Epithelial cell of prostate (primary cell): ENCODE measurements at places on chromosomes 6 and 20.

DNA sequence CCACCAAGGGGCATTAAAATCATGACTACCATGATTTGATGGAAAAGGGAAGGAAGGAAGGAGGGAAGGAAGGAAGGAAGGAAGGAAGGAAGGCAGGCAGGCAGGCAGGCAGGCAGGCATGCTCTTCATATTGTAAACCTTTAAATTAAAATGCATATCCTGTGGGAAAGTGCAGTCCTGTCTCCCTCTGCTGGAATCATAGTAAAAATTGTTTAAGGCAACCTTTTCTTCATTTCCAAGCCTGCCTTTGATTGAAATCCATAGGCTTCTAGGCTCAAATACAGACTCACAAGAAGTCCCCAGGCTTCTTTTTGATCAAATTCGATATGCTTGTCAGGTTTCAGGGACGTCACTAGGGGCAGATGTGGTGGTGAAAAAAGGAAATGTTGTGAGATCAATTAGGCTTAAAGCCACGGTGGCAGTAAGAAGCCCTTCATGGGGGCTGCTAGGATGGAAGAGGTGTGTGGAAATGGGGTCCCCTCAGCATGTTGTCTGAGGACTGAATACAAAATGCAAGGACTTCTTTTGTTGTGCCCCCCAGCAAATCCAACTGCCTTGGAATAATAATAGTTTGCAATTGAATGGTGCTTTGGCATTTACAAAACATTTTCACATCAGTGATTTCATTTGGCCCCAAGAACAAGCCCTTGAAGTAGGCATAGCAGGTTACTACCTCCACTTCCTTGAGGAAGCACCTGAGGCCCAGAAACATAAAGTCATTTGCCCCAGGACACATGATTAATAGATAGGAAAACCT lies 25.6 kb upstream of the GABRR1 start:
- no peak for DNase-seq

DNA sequence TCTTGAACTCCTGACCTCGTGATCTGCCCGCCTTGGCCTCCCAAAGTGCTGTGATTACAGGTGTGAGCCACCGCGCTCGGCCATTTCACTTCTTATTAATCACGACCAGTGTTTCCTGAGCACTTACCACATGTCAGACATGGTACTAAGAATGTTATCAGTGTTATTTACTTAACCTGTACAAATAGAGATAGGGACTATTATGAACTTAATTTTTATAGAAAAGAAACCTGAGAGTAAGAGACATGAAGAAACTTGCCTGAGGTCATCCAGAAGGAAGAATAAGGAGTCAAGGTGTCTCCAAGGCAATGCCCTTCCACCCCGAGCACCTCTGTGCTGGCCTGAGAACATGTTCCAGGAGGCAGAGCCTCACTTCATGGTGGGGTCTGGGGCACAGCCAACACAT lies 29.3 kb upstream of the EZR start:
- DNase-seq = no peak

GRCh38 chr6:127539272-127539671 lies 20.1 kb upstream of the MTCL3 start:
- no peak for DNase-seq

DNA sequence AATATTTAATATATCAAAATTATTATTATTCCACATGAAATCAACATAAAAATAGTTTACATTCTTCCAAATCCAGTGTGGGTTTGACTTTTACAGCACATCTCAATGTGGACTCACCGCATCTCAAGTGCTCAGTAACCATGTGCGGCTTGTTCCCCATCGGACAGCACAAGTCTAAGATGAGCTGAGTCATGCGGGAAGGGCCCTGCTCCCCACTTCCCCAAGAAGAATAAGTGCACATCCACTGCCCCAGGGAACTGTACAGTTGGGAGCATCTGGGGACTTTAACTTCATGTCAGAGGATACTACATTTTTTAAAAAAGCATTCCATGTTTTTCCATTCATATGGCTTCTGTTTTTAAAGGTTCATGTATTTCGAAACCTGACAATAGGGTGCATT lies 325.6 kb downstream of the BTBD3 start:
- DNase-seq = no peak

DNA sequence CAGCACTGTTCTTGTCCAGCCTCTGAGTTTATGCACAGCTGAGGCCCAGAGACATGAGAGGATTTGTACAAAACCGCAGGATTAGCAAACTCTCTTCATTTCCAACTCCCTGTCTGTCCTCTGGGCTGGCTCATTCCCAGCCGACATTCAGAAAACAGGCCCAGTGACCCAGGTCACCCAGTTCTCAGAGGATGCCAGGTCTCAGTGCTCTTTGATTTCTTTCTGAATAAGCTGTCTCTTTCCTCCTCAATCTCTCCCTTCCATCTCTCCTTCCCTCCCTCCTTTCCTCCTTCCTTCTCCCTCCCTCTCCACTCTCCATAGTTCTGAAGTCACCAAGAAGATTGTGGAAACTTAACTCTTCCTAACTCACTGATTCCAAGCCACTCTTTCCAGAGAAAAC lies 372.7 kb upstream of the SULF2 start:
- DNase-seq = no peak
